HFF-Myc (cell line): ENCODE measurements at places on chromosomes 7 and 10.

DNA sequence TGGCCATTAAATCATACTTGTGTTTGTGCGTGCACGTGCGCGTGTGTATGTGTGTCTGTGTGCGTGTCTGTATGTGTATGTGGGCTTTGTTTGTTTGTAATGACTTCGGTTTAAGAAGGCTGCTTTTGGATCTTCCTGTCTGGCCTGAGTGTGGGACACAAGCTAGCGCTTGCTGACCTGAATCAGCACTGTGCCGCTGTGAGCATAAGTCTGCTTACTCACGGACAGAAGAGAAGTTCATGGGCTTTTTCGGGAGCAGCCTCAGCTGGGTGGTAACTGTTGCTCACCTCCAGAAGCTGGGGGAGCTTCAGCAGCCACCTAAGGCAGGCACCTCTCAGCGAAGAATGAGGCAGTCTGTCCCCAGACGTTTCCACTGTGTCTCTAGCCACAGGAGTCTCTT is 56.1 kb upstream of the TRUB1 start:
- DNase-seq = no peak

GRCh38 chr7:51428217-51428887 is 111.7 kb upstream of the COBL start:
- no peak for DNase-seq

DNA sequence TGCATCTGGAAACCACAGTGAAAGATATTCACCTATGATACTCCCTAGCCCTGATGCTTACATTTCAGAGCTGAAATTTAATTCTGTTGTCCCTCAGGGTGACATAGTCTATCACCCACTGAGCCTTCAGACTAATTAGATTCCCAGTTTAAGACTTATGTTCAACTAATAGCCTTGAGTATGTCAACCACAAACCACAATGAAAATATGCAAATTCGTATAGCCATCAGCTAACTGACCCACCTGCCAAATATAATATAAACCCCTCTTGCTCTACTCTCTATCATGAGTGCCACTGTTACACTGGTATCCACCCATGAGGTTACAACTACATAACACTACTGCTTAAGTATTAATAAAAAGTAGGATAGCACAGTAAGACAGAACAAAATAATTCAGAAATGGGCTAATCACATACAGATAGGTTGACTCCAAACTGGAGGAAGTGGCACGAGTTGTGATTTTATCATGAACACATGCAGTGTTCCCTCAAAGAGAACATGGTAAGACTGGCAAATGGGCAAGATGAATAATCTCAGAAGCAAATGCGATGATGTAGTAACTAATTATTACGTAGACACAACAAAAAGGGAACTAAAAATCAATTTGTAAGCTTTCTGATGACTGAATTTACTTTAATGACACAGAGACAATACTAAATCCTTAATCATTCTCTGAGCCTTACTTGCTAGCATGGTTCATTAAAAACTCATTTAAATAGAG is 290.6 kb downstream of the PARD3 start:
- no peak for DNase-seq

- DNase-seq = no peak
Measured at GRCh38 chr10:121734589-121735045, 136.4 kb upstream of the FGFR2 start.

DNA sequence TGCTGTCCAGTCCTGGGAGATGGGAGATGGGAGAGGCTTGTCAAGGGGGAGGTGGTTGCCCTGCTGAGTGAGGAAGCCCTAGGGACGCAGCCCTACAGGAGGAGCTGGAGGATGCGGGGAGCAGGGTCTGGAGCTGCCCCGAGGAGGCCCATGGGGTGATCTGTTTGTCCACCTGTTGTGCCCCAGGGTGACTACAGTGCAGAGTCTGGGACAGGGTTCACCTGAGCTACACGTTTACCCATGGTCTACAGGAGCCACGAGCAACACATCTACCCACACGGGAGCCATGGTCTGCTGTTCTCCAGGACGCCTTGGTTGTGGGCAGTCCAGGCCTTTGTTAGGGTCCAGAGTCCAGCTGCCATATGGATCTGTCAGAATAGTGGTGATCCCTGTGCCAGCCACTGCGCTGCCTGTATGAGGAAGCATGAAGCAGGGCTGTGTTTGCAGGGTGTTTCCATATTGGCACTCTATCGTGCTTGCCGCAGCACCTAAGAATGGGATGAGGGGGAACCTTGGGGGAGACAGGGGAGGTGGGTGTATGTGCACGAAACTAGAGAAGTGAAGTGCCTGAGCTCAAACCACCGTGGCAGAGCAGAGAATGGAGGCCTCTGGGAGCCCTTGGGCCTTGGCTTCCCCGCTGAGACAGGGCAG is 23.7 kb downstream of the ZNF775 start:
- no peak for DNase-seq

GRCh38 chr7:78429878-78430277 is 631.3 kb downstream of the PHTF2 start:
- DNase-seq = no peak

DNA sequence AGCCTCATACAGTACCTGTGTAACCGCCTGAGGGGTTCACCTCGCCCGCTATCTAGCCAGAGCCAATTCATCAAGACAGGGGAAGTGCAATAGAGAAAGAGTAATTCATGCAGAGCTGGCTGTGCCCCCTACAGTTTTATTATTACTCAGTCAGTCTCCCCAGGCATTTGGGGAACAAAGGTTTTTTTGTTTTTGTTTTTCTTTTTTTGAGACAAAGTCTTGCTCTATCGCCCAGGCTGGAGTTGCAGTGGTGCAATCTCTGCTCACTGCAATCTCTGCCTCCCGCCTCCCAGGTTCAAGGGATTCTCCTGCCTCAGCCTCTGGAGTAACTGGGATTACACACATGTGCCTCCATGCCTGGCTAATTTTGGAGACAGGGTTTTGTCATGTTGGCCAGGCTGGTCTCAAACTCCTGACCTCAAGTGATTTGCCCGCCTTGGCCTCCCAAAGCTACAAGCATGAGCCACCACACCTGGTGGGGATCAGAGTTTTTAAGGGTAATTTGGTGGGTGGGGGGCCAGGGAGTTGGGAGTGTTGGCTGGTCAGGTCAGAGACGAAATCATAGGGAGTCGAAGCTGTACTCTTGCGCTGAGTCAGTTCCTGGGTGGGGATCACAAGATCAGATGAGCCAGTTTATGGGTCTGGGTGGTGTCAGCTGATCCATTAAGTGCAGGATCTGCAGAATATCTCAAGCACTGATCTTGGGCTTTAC is 116.5 kb downstream of the MARCHF5 start:
- DNase-seq = no peak

DNA sequence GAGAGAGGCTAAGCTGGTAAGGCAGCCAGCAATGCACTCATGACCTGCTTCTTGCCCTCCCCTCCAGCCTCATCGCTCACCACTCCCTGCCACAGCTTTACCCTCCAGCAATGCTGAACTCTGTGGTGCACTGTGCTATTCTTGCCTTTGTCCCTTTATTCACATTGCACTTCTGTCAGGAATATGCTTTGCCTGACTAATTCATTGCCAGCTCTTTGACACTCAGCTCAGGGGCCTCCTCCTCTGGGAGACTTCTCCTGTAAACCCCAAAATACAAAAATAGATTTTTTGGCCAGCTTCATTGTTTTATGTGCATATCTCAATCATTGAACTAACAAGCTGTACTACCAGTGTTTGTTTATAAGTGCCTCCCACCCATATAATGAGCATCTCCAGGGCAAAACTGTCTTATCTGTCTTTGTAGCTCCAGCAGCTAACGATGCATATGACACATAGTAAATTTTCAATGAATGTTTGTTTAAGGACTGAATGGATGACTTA is 8.2 kb downstream of the CNNM1 start:
- no peak for DNase-seq

GRCh38 chr10:129599160-129599559 is 132.1 kb downstream of the MGMT start:
- DNase-seq = no peak

DNA sequence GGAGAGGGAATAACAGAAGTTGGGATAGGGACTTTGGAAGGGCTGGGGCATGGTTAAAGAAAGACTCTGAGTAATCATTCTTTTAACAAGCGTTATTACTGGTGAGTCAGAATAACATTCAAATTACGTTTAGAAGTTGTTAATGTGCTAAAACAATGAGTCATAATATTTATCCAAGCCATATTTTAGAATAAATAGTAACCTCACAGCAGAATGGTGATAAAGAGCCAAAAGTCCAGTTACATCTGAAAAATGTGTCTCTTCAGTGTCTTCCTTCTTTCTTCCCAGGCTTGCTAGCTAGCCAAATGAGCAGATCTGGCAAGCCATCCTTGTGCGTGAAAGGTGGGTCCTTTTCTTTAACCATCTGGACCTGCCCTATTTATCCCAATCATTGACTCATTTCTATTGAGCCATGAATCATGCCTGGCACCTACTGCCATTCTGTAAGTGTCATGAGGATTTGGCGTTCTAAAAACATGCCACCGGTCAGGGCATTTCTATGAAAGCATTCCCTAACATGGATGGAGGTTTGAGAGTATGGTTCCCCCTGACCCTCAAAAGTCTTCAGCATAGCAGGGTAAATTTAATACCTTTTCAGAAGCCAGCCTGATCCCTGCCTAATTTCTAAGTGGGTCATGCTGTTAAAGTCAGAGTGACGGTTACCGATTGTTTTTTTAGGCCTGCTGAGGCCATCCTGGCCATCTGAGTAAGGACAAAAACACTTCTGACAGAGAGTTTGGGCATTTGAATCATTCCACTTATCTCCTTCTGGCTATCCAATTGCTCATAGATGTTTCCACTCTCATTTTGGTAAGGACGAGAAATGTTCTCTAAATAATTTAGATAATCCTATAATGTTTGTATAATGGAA is 26.9 kb downstream of the MYPN start:
- DNase-seq = peak; percentile 53

DNA sequence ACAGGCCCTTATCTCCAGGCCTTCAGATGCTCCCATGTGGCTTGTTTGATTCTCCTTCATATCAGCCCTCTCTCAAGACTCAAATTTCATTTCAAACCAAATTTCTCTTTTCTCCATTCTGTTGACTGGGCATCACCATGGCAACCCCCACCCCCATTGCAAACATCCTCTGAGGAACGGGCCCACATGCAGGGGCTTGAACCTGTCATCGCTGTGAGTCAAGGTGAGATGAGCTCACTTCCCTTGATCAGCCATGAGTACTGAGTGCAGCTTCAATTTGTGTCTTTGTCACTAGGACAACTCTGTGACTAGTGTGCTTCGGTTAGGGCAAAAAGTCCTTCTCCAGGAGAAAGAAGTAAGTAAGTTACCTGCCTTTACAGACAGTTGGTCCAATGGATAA is 41.9 kb downstream of the CALML3 start:
- DNase-seq = no peak

DNA sequence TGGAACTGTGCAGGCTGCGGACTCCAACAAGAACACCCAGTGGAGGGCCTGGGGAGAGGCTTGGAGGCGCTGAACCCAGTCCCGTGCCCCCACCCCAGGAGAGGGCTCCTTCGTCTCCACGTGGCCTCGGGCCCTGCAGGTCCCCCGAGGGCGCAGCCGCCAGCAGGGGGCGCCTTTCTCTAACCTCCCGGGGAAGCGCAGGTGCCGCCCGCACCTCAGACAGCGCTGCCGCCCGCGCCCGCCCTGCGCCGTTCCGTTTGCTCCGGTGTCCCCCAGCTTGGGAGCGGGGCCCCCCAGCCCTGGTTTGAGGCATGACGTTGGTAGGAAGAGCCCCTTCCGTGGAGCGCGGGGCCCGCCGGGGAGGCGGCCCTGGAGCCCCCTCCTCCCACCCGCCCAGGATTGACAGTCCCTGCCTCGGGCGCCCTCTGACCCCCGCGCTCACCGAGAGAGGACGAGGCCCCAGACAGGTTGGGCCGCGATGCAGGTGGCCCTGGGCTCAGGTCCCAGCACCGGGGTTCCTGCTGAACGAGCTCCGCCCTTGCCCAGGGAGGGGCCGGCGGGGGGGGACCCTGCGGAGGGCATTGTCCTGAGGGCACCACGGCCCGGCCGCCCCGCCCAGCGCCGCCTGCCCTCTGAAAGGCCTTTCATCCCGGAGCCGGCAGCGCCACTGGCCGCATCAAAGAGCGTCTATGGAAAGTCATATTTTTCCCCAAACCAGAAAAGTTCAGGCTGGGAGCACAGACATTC is 42.8 kb downstream of the FOXL3 start:
- no peak for DNase-seq

- no peak for DNase-seq
Measured at GRCh38 chr7:146701166-146701565, 584.6 kb downstream of the CNTNAP2 start.

DNA sequence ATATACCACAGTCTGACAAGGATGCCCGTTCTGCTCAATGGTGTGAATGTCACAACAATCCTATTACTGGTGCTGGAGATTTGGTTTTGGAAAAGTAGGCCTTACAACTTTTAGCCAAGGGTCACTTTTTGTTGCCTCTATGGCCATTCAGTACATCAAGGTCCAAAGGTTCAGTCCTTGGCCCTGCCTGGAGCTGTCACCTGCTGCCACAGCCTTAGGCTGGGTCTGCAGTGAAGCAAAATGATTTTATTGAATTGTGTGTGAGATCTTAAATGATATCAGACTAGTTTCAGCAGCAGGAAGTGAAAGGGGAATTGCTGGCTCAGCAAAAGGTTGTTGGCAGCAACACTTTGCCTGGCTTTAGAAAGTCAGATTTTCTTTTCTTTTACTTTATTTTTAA is 427.6 kb downstream of the THSD7A start:
- no peak for DNase-seq

DNA sequence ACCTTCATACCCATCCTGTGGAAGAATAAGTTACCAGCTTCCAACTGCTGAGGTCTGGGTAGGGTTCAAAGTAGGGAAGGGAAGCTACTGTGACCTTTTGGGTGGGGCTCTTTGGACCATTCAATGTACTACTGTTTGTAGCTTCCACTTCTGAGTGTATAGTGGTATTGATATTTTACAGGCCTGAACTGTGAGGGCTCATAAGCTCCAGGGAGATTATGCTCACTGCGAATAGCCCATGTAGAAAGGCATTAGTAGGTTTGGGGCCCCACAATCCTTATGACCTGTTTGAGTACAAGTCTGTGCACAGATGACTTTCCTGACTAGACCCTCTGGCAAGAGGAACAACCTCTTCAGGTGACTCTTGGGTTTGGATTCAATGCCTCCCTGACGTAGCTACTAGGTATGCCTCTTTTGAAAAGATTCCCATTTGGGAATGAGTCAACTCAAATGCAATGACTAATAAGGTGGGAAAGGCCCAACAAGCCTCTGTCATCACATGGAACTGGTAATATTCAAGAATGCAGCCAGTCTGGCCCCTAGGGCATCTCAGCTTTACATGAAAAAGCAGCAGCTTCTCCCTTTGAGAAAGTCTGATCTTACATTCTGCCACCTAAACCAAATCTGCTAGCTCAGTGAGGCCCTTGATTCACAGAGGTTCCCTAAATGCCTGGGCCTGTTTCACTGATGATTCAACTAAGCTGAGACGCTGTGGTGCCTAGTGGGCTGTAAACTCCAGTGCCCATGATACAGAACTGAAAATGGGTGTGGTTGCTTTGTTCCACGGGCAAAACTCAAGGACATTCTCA is 79.8 kb downstream of the ABI1 start:
- DNase-seq = peak; percentile 47

DNA sequence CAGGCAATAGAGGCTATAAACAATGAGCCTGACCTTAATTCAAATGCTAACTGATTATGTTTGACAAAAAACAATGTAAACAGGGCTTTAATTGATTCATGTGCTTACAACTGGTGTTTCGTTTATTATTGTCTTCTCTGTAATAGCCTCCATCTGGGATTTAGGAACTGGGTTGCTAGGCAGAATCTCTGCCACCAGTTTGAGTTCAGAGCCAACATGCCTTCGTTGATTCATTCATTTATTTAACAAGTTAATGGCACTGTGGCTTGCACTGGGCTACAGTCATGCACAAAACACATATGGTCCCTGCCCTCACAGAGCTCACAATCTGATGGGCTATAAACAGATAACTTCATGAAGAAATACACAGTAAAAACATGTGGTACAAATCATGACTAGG is 19.6 kb upstream of the CDHR3 start:
- DNase-seq = no peak

GRCh38 chr10:60967854-60968484 is 24.0 kb upstream of the RHOBTB1 start:
- DNase-seq = no peak
